Upper lobe of right lung (tissue), 1 donor: ENCODE measurements at places on chromosomes 1 and 21. TPM values are rescaled to one million over a fixed set of nuclear protein-coding genes. Genes with fewer than 3 reads are reported as not detected.

Gene SPRR1A
- not detected for total RNA-seq

Gene PDE9A
- total RNA-seq, result 15.3 TPM

Gene SPAG17
- total RNA-seq, result 0.12 TPM

Gene MATN1
- not detected for total RNA-seq

Gene BCAS2
- 26.0 TPM for total RNA-seq

Gene DYRK3
- total RNA-seq, result 8.1 TPM

Gene NAV1
- 34.1 TPM for total RNA-seq

Gene FCRL6
- 3.2 TPM for total RNA-seq

Gene TOMM20
- total RNA-seq, result 87.4 TPM

Gene AZIN2
- 2.3 TPM for total RNA-seq

Gene HSD3B2
- not detected for total RNA-seq

Gene S100A14
- total RNA-seq, result 112 TPM

Gene TBX15
- total RNA-seq, result 0.64 TPM

Gene CRNN
- total RNA-seq, result not detected

Gene NECTIN4
- total RNA-seq, result 5.4 TPM

Gene C1orf167
- total RNA-seq, result 4.7 TPM
